ENCODE measurements at places on chromosomes 3 and 15.
A peak's percentile ranks its signal among the peaks of the same experiment; 100 is the strongest.

DNA sequence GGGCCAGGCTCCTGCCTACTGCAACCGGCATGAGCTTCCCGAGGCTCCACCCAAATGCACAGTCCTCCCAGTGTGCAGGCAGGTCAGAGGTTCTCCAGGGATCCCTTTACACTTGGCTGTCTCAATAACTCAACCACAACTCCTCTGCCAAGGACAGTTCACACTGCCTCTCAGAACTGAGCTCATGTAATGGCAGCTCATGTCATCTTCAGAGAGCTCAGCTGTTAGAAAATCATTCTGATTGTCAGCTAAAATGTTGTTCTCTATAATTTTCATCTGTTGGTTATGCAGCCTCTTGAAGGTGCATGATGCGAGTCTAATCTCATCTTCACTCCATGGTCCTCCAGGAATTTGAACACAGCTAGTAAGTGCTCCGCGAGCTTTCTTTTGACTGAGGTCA lies 76.7 kb downstream of the SST start:
- no peak for DNase-seq
- no peaks in the 10 kb centered on the region for H3K36me3 ChIP-seq
- H3K4me3 ChIP-seq, result no peak overlapping the region
- no peaks in the 10 kb centered on the region for H3K27me3 ChIP-seq
- H3K27ac ChIP-seq, result no peak overlapping the region

- no peak for DNase-seq
- H3K4me3 ChIP-seq, result no peak overlapping the region
- no peaks in the 10 kb centered on the region for H3K36me3 ChIP-seq
- H3K27me3 ChIP-seq, result no peaks in the 10 kb centered on the region
Measured at GRCh38 chr3:73365756-73366397, 258.9 kb downstream of the PDZRN3 start.

DNA sequence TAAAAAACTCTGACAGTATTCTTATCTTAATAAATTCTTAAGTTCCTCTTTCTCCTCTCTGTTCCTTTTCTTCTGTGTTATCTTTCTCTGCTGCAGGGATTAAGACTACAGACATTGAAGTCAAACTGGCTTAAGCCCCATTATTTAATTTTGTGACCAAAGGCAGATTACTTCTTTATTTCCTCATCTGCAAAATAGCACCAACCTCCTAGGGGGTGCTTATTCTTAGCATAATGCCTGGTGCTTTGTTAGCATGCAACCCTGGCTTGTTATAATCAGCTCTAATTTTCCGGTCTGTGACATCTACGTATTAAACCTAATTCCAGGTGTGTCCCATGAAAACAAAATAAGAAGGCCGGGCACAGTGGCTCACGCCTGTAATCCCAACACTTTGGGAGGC lies 23.8 kb downstream of the SEMA6D start:
- no peak for DNase-seq
- H3K4me3 ChIP-seq, result no peak overlapping the region
- H3K4me1 ChIP-seq, result peaks cover 28% of the 10 kb centered on the region
- no peaks in the 10 kb centered on the region for H3K27me3 ChIP-seq
- peaks cover 5% of the 10 kb centered on the region for H3K36me3 ChIP-seq

DNA sequence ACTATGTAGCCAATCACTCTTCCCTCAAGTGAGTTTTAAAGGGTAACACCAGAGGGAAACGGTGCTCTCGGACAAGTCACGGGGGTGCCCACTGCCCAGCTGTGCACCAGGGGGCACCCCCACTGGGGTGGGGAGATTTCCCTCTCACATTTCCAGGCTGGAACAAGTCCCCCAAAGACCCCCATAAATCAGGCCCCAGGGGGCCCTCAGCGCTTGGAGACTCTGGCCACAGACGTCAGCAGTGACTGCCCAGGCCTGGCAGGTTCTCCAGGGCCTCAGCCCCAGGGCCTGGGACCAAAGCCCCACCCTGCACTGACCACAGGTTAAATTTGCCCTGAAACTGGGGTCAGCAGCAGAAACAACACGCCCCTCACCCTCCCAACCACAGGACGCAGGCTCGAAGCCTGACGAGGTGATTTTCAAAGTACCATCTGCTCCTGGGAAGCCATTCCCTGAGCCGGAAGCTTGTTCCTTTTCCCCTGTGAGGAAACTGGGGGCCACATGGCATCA lies 17.0 kb downstream of the XXYLT1 start:
- no peaks in the 10 kb centered on the region for H3K27me3 ChIP-seq
- H3K4me1 ChIP-seq, result peaks cover 53% of the 10 kb centered on the region
- no peaks in the 10 kb centered on the region for H3K36me3 ChIP-seq
- peak overlapping the region; percentile 75 for H3K27ac ChIP-seq
- no peak for DNase-seq

GRCh38 chr3:138381413-138381901 lies 33.1 kb downstream of the MRAS start:
- H3K4me3 ChIP-seq, result no peak overlapping the region
- peaks cover 20% of the 10 kb centered on the region for H3K4me1 ChIP-seq
- no peak for DNase-seq
- H3K27me3 ChIP-seq, result no peaks in the 10 kb centered on the region

- H3K27me3 ChIP-seq, result peaks cover 21% of the 10 kb centered on the region
- H3K4me1 ChIP-seq, result peaks cover 25% of the 10 kb centered on the region
- no peak overlapping the region for H3K4me3 ChIP-seq
- H3K27ac ChIP-seq, result no peak overlapping the region
- peak; percentile 71 for DNase-seq
- no peaks in the 10 kb centered on the region for H3K36me3 ChIP-seq
Measured at GRCh38 chr3:147397875-147398812, 8.2 kb downstream of the ZIC4 start.

GRCh38 chr15:71252044-71252739 lies 136.9 kb downstream of the THSD4 start:
- peak overlapping the region; percentile 10 for H3K27ac ChIP-seq
- DNase-seq, result no peak
- no peaks in the 10 kb centered on the region for H3K36me3 ChIP-seq

DNA sequence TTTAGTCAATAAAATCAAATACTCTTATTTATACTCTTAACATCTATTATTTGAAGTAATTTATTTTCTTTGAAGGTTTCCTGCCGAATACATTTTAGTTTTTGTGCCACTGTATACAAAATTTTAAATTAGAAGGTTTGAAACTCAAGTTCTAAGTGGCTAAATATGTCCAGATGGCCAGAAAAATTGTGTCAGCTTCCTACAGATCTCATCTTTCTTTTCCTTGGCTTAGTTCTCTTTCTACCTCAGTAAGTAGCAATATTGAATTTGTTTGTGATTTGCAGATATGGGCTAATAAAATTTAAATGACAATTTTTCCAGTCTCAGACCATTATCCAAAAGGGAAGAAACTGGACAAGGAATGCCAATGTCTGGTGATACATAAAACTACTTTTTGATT lies 452.1 kb downstream of the ROBO2 start:
- no peaks in the 10 kb centered on the region for H3K36me3 ChIP-seq
- no peaks in the 10 kb centered on the region for H3K27me3 ChIP-seq
- DNase-seq, result no peak
- H3K4me1 ChIP-seq, result no peaks in the 10 kb centered on the region
- no peak overlapping the region for H3K27ac ChIP-seq

DNA sequence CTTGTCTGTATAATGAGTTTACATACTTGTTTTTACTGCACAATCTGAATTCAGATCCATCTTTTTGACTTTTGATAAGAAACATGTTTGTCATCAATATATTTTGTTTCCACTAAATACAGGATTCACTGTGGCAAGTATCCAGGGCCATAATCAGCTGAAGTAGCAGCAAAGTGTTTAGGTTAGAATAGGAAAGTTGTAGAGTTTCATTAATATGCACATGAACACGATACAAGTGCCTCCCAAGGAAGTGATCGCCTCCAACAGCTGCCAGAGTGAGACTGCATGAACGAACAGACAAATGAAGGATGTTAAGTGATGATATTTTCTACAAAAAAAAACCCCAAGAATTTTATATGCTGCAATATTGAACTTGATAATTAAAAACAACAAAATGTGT lies 204.3 kb downstream of the TBL1XR1 start:
- no peaks in the 10 kb centered on the region for H3K27me3 ChIP-seq
- no peak for DNase-seq
- H3K4me1 ChIP-seq, result no peaks in the 10 kb centered on the region

DNA sequence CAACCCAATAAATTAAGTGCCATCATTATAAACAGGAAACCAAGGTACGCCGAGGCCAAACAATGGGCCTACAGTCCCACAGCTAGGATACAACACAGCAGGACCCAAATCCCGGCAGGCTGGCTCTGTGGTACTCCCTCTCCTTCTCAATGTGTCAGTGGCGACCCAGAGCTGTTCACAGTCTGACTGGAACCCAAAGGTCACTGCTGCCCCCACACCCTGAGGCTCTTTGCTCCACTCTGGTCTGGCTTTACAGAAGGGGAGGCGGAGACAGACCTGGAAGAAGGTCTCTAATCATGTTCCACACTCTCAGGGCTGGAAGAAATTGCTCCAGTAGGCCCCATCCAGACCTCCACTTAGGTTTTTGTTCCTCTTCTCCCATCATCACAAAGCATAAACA lies 48.5 kb upstream of the LMCD1 start:
- H3K4me1 ChIP-seq, result no peaks in the 10 kb centered on the region
- no peak overlapping the region for H3K27ac ChIP-seq
- DNase-seq, result no peak

- peaks cover 41% of the 10 kb centered on the region for H3K4me1 ChIP-seq
- H3K4me3 ChIP-seq, result no peak overlapping the region
- H3K36me3 ChIP-seq, result no peaks in the 10 kb centered on the region
- H3K27ac ChIP-seq, result no peak overlapping the region
- H3K27me3 ChIP-seq, result no peaks in the 10 kb centered on the region
- DNase-seq, result no peak
Measured at GRCh38 chr3:157134620-157135191, 25.2 kb downstream of the CCNL1 start.

DNA sequence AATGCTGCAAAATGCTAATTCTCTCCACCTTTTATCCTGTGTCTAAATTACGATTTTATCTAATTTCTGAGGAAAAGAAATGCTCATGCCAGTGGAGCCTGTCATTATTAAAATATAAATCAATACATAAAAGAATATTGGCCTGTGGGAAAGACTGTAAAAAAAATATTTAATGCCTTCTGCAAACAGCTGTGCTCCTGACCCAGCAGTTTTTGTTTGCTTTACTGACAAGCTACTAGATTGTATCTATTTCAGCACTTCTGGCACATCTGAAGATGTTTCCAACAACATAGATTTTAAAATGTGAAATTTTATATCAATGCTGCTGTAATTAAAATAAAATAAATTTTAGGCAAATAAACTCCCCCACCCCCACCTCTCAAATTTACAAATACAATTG lies 493.6 kb upstream of the AGTR1 start:
- no peak overlapping the region for H3K27ac ChIP-seq
- no peaks in the 10 kb centered on the region for H3K36me3 ChIP-seq
- no peak overlapping the region for H3K4me3 ChIP-seq

GRCh38 chr3:128068156-128068620 lies 16.0 kb downstream of the SEC61A1 start:
- H3K27ac ChIP-seq, result no peak overlapping the region
- no peaks in the 10 kb centered on the region for H3K36me3 ChIP-seq
- no peak for DNase-seq
- no peaks in the 10 kb centered on the region for H3K27me3 ChIP-seq

DNA sequence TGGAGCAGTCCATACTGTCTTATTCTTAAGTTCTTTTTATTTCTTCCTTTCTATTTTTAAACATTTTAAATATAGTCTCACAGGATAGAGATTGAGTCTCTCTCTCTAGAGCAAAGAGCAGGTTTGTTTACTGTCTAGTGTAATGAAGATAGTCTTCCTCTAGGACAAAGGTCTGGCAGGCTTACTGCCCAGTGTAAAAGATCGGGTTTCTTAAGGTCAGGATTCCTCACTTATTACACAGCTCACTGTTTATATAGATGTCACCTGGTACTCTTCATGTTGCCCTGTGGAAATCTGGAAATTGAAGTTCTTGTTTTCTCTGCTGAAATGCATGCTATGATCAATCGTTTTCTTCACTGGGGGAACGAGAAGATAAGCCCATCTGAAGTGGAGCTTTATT lies 76.0 kb downstream of the ZBBX start:
- no peaks in the 10 kb centered on the region for H3K36me3 ChIP-seq
- no peak overlapping the region for H3K4me3 ChIP-seq
- no peak overlapping the region for H3K27ac ChIP-seq
- H3K27me3 ChIP-seq, result no peaks in the 10 kb centered on the region

DNA sequence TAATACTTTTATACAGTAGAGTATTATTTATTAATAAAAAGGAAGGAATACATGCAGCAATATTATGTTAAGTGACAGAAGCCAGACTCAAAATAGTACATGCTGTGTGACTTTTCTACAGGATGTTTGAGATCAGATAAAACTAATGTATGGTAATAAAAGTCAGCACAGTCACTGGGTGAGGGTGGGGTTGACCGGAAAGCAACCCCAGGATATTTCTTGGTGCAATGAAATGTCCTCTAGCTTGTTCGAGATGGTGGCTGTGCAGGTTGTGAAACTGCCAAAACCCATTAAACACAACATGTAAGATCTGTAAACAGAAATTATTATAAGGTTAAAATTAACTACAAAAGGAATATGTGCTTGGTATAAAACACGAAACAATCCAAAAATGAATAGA lies 20.8 kb upstream of the ALDH1L1 start:
- no peaks in the 10 kb centered on the region for H3K27me3 ChIP-seq
- no peaks in the 10 kb centered on the region for H3K4me1 ChIP-seq
- H3K36me3 ChIP-seq, result no peaks in the 10 kb centered on the region
- no peak overlapping the region for H3K27ac ChIP-seq
- DNase-seq, result no peak

DNA sequence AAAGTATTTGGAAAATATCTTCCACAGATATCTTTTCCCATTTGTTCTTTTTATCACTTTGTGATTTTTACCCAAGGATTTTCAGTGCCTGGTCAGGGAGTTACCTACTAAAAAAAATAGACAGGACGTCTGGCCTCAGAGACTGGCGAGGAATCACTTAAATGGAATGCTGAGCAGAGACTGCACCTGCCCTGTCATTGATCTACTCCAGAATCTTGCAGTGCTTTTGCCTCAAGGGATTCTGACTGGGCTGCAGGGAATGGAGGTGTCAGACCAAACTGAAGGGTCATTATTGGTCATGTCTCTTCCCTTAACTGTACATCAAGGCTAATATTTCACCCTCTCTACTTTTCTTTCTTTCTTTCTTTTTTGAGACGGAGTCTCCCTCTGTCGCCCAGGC lies 12.1 kb upstream of the RYR3 start:
- no peaks in the 10 kb centered on the region for H3K36me3 ChIP-seq
- H3K27me3 ChIP-seq, result no peaks in the 10 kb centered on the region
- DNase-seq, result no peak
- H3K4me3 ChIP-seq, result no peak overlapping the region
- no peaks in the 10 kb centered on the region for H3K4me1 ChIP-seq

- no peak for DNase-seq
- no peaks in the 10 kb centered on the region for H3K27me3 ChIP-seq
- no peaks in the 10 kb centered on the region for H3K4me1 ChIP-seq
- no peak overlapping the region for H3K27ac ChIP-seq
- no peaks in the 10 kb centered on the region for H3K36me3 ChIP-seq
- no peak overlapping the region for H3K4me3 ChIP-seq
Measured at GRCh38 chr15:65231306-65231705, 20.0 kb upstream of the CILP start.

DNA sequence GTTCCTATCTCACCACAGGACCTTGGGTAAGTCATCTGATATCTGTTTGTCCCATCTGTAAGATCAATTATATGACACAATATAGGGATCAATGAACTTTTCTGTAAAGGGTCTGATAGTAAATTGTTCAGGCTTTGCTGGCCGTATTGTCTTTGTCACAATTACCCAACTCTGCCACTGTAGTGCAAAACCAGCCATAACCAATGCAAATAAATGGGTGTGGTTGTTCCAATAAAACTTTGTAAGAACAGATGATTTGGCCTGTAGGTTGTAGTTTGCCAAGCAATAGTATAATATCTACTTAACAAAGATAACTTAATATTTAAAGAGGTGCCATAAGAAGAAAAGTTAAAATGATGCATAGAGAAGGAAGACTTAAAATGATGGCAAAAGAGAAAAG lies 210.8 kb downstream of the VPS13C start:
- no peaks in the 10 kb centered on the region for H3K4me1 ChIP-seq
- no peak for DNase-seq
- H3K27me3 ChIP-seq, result no peaks in the 10 kb centered on the region
- peaks cover 14% of the 10 kb centered on the region for H3K36me3 ChIP-seq
- H3K4me3 ChIP-seq, result no peak overlapping the region
